ENCODE measurements at places on chromosomes 4 and X.

DNA sequence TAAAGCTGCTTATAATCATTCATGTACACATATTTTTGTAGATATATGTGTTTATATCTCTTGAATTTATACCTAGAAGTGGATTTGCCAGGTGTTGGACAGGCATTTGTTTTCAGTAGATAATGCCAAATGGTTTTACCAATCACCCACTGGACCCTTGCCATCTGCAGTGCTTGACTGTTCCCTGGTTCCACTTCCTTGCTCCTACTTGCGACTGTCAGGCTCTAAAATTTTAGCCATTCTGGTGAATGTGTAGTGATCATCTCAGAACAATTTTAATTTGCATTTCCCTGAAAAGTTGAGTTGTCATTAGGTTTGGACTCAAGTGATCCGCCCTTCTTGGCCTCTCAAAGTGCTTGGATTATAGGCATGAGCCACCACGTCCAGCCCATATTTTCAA is 122.4 kb upstream of the SLC34A2 start:
- DNase-seq = no peak

DNA sequence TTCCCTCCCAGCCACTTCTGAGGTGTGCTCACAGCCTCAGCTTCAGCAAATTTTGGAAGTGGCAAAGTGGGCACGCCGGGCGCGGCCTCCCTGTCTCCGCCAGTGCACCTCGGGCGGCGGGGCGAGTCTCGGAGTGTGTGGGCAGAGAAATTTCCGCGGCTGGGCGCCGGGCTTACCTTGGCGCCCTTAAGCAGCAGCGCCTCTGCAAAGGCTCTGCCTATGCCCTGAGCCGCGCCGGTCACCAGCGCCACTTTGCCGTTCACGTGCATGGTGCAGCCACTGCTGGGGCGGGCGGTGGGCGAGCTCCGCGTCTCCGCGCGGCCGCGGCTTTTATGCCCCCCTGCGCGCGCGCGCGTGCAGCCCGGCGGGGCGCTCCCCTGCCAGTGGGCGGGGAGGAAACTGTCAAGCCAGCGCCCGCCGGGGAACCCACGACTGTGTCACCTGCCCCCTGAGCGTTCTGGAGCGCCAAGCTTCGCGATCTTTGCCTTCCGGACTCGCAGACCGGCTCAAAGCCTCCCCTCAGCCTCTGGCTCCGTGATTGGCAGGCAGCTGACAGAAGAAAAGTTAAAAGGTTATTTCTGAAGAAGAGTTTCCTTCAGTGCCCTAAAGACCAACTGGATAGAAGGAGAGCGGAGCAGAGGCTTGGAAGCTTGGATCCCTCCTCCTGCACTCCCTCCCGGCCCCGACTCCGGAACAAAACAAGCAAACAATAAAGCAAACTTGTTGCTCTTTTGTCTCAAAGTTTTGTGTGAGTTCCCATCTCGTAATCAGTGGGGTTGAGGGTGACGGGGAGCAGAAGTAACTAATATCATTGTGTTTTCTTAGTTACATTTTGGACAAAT is at the start of gene HPGD:
Gene HPGD, minus strand, starts transcription at position 306 of the 842 bp plus-strand sequence. Its CDS starts 37 bp downstream, at position 269.
- peak; percentile 1 for DNase-seq

GRCh38 chr4:80069837-80070731 is 2.9 kb downstream of the ANTXR2 start:
- DNase-seq = no peak

DNA sequence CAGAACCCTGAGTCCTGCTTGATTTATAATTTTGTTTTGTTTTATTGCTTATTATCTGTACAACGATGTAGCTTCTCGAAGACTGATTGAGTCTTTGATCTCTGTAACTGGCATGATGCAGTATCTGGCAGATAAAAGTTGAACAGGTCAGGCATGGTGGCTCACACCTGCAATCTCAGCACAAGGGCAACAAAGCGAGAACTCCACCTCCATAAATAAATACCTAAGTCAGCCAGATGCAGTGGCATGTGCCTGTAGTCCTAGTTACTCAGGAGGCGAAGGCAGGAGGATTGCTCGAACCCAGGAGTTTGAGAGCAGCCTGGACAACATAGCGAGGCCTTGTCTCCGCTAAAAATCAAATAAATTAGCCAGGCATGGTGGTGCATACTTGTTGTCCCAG is 15.7 kb upstream of the WDR19 start:
- no peak for DNase-seq

- DNase-seq = no peak
Measured at GRCh38 chrX:101079736-101080270, 1.1 kb downstream of the TMEM35A start.

DNA sequence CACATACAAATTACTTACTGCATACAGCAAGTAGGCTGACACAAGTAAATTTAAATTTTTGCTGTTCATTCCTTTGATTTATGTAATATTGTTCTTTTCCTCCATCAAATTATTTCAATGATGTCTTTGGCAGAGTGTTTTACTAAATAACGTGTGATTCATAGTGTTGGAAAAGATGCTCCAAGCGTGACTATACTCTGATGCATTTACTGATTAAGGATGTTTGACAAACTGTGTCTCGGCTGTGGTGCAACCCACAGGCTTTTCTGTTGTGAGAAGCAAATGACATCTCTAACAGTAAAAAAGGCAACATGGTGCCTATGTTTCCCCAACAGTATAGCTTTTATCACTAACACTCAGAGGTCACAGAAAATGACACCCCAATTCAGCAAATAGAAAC is 540.9 kb downstream of the PPP4R3C start:
- DNase-seq = no peak

DNA sequence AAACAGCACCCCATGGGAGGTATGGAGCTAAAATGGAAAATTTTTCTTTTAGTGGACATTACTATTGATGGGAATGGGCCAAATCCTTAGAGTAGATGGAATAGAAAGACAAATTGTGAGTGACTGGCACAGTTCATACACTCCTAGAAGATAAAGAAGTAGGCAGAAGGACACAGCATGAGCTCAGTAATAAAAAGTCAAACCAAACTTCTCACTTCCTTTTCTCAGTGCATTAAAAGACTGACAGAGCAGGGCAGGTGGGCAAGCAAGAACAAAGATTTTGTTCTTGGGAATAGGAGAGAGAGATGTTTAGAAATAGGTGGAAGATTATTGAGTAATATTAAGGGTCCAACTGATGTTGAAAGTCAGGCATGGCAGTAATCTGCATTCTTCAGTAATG is 132.5 kb downstream of the ATP10D start:
- DNase-seq = no peak

DNA sequence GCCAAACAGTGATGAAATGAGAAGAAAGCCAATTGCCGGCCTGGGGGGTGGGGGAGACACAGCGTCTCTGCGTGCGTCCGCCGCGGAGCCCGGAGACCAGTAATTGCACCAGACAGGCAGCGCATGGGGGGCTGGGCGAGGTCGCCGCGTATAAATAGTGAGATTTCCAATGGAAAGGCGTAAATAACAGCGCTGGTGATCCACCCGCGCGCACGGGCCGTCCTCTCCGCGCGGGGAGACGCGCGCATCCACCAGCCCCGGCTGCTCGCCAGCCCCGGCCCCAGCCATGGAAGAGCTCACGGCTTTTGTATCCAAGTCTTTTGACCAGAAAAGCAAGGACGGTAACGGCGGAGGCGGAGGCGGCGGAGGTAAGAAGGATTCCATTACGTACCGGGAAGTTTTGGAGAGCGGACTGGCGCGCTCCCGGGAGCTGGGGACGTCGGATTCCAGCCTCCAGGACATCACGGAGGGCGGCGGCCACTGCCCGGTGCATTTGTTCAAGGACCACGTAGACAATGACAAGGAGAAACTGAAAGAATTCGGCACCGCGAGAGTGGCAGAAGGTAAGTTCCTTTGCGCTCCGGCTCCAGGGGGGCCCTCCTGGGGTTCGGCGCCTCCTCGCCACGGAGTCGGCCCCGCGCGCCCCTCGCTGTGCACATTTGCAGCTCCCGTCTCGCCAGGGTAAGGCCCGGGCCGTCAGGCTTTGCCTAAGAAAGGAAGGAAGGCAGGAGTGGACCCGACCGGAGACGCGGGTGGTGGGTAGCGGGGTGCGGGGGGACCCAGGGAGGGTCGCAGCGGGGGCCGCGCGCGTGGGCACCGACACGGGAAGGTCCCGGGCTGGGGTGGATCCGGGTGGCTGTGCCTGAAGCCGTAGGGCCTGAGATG is at the start of gene SHOX:
Gene SHOX, plus strand, starts transcription at position 180 of the 885 bp plus-strand sequence. Its CDS starts 107 bp downstream, at position 287.
- no peak for DNase-seq

GRCh38 chr4:120215350-120215749 is 148.7 kb upstream of the MAD2L1 start:
- DNase-seq = no peak

GRCh38 chrX:71214604-71215337 is 8.3 kb upstream of the GJB1 start:
- DNase-seq = no peak

GRCh38 chr4:180028682-180029081 is 2214.5 kb upstream of the TENM3 start:
- DNase-seq = no peak
